ENCODE measurements at places on chromosomes 12 and 14. TPM values are rescaled to one million over a fixed set of nuclear protein-coding genes. Genes with fewer than 3 reads are reported as not detected.
A peak's percentile ranks its signal among the peaks of the same experiment; 100 is the strongest.

NKX2-1 gene
- total RNA-seq: not detected

PPM1H gene
- total RNA-seq: 1.3 TPM

- no peak for DNase-seq
Observed at GRCh38 chr14:27049701-27050100, 451.9 kb upstream of the NOVA1 start.

DNA sequence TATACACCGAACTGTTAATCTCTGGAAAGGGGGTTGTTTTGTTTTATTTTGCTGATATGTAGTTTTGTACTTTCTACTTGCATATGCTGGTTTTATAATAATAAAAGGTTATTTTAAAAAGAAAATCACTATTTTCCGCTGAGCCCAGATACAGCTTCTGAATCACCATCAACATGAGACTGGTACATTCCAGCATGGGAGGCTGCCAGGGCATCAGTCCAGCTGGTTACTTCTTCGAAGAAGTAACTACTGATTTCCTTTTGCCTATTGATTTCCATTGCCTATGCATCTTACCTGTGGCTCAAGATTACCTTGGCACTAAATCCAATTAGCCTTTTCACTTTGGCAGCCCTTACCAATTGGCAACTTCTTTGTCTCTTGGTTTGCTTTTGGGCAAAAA, 11.7 kb upstream of the OSBPL8 start:
- no peak for DNase-seq

GRCh38 chr12:4567073-4567881, 5.3 kb downstream of the DYRK4 start:
- DNase-seq: no peak

GRCh38 chr14:53857625-53858344, 98.8 kb downstream of the BMP4 start:
- DNase-seq: no peak

- peak; percentile 51 for DNase-seq
Observed at GRCh38 chr14:53055003-53055402, 98.1 kb downstream of the DDHD1 start.

GRCh38 chr14:31567655-31568054, 6.5 kb downstream of the NUBPL start:
- DNase-seq: no peak

GRCh38 chr12:106309671-106310505, 7.4 kb downstream of the TCP11L2 start:
- DNase-seq: no peak

DNA sequence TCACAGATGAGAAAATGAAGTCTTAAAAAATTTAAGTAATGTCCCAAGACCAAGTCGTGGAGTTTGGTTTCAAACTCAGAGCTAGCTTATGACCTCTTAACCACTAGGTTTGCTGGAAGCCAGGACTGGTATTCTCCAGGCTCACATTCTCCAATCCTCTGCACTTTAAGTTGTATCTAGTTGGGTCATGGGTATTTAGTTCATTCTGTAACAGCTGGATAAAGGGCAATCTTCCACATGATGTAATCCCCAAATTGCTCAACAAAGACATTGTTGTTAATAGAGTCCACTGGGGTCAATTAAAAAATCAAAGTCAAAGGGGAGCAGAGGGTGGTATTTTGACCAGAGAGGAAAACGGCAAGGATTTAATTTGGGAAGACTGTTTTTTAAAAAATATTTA, 17.8 kb upstream of the GAS2L3 start:
- no peak for DNase-seq

- DNase-seq: no peak
Observed at GRCh38 chr12:82942521-82942920, 255.8 kb downstream of the TMTC2 start.

DNA sequence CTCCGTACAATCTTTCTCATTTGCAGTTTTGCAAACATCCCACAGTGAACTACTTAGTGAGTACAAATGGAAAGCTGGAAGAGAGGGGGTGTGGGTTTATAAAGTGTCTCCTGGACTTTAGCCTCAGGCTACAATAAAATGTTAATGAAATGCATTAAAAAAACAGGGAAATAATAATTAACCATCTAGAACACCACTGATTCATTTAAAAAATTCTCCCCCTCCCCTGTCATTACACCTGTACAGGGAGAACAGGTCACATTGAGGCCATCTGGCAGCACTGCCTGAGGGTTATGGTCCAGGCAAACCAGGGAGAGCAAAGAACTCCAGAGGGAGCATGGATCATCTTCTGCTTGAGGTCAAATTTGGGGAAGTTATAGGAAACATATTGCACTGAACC, 96.3 kb downstream of the TSPAN8 start:
- DNase-seq: no peak
